ENCODE measurements at places on chromosomes 5 and 9.

DNA sequence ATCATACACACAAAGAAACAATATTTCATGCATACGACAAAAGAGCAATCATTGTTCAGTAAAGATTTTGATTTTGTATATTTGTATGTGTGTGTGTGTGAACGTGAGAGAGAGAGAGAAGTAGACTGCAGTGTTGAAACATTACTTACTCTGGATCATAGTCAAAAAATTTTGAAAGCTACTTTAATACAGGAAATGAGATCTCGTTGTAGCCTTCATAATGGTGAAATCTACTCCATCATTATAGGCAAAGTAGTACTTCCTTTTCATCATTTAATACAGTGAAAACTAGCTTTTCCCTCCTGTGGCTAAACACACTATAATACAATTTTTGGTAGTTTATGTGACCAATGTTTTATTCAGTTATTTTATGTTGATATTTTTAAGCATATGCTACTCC is 1427.7 kb upstream of the C9orf72 start:
- no peak for DNase-seq

- no peak for DNase-seq
Measured at GRCh38 chr5:139579-140442, 47.8 kb downstream of the PLEKHG4B start.

DNA sequence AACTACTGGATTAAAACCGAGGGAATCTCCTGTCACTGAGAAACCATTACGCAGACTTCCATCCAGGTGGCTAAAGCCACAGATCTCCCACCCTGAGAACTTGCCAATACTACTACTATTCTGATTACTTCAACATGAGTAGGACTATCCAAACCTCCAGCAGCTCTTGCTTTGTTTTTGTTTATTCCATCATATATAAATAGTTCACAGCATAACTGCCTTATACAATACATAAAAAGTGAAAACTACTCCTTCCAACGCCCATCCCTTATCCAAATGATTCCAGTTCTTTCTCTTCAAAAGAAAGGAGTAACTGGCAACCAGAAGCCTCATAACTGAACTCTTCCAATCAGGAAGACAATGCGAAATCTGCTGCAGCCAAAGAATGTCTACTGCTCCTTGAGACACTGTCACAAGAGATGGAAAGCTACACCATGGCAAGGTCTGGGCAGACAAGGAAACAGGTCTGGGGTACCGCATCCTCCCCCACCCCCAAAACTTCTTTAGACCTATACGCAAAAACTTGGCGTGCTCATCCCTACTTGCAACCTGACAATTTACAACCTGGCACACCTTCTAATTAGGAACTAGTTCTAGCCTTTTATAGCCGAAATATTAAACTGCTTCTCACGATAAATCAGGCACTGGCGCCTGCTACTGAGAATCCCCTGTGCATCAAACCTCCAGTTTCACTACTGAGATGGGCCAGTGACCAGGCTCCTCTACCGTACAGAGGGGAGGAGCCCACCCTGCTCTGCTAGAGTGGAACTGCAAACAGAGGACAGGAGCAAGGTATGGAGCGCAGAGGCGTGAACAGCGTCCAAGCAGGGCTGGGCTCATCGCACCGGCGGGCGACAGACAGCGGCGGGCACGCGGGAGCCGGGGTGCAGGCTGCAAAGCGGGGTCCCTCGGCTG is 986 bp downstream of the PLPP1 start:
- no peak for DNase-seq

GRCh38 chr5:161481922-161482321 is 64.6 kb downstream of the GABRB2 start:
- no peak for DNase-seq

DNA sequence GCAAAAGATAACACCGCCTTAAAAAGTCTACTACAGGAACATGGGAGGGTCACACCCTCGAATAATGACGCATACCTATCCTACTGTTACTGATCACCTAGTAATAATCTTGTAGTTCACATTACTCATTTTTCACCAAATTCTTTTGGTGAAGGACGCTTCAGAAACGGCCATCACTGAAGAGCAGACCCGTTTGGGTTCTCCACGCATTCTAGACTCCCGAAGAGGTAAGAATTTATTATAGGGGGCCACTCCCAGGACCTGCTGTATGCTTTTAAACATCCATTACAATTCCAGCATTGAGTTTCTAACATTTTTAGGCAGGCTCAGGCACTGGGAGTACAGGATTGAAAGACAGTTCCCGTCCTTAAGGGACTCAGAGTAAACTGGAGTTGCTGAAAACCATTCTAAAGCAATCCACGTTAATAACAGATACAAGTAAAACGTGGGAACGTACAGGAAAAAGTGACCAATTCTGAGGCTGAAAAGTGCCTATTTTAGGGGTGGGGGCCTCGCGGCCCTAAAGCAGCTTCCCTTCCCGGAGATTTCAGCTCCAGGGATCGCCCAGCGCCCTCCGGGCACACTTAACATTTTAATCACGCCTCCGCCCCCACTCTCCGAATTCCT is at the start of gene FER:
TSS of gene FER (plus strand) at position 124 of the 627 bp plus-strand sequence. CDS start 50,286 bp downstream, outside the sequence.
- no peak for DNase-seq

DNA sequence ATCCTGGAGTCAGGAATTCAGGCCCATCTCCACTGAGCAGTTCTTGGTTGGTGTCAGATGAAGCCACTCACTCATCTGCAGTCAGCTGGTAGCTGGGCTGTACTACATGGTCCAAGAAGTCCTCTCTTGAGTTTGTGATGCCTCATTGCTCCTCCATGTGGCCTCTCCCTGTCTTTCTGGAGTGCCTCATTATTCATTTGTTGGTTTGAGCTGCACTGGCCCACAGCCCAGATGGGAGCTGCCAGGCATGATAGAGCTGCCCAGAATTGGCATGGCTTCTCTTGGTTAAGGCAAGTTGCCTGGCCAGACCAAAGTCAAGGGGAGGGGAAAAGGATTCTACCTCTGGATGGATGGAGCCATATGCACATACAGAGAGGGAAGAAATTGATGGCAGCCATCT is 8.0 kb downstream of the PTCD2 start:
- DNase-seq: no peak

DNA sequence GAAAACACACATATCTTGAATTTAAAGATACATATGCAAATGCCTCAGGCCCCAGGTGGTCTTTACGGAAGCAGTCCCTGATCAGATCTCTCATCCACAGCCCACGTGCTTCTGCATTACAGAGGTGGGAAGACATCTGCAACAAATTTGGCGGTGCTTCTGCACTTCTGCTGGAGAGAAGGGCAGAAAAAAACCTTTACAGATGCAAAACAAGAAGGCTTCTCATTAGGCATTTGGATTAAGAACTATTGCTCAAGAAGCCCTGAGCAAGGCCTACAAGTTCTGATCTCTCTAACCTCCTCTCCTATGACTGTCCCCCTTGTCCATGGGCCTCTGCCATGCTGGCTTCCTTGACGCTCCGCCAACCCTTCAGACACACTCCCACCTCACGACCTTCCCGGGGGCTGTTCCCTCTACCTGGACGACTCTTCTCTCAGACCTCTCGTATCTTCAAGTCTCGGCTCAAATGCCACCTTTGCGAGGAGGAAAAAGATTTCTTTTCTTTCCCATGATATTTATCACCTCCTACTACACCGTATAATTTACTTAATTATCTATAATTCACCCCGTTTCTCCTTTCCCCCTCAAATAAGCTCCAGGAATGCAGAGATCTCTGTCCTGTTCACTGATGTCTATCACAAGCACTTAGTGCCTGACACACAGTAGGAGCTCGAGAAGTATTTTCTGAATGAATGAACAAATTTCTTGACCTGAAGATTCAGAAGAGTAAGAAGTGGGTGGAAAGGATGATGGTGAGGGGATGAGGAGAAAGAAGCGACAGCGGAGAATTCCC is 1.1 kb downstream of the MTMR12 start:
- no peak for DNase-seq

GRCh38 chr9:112013266-112013665 is 116.7 kb downstream of the UGCG start:
- DNase-seq: no peak

GRCh38 chr9:115373000-115373709 is 255.2 kb upstream of the TNC start:
- DNase-seq: no peak

GRCh38 chr5:10320793-10321192 is 13.1 kb upstream of the CMBL start:
- no peak for DNase-seq

DNA sequence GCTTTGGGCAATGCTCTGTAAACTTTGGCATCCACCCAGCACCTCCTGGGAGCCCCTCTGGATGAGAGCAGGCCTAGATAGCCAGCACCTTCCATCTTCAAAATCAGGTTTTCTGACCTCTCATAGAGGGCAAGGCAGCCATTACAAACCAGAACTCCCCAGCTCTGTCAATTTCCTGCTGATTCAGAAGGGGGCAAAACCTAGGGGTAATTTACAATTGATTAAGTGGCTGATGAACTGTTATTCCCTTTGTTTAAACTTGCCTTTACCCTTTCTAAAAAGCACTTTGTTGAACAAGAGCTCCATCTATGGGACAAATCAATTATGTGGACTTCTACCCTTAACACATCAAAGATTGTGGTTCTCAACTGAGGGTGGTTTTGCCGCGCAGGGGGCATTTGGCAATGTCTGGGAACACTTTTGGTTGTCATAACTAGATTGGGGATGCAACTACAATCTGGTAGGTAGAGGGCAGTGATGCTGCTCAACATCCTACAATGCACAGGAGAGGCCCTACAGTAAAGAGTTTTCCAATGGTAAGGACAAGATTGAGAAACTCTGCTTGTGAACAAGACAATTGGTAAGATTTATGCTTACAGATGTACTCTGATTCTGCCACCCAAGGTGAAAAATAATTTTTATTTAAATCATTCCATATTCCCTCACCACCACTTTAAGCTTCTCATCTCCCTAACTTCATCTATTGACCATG is 184.1 kb downstream of the MARCHF11 start:
- DNase-seq: no peak

GRCh38 chr5:129241755-129242154 is 147.2 kb downstream of the ISOC1 start:
- no peak for DNase-seq

- no peak for DNase-seq
Measured at GRCh38 chr9:102506406-102506805, 488.7 kb upstream of the CYLC2 start.

DNA sequence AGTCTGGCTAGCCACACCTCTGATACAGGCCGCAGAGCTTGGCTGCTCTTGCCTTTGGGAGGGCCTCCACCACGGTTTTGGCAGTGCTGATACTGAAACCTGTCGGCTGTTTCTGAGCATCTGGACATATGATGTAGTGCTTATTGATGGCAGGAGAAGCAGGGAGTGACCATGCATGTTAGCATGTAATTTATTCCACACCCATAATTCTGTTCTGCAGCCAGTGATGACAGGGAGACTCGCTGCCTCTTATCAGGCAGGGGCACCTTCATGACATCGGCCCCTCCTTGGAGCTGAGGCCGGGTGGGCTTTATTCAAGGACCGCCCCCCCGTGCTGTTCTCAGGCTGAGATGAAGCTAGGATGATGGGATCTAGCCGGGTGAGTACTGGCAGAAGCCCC is 49.0 kb downstream of the OLFM1 start:
- no peak for DNase-seq

DNA sequence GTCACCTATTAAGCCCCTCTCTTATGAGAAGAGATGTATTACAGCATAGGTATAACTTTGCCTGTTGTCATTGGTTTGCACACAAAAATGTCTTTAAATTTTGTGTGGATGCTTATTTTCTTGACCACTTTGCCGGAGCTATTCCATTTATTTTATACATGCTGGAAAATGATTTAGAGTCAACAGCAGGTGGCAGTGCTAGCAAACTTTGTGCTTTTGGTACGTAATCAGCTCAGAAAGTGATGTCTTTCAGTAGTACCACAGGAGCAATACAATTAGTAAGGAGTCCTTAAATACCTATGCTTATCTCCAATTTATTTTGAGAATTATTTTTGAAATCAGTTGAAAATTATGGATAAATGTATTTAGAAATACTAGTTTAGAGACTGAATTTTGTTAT is 19.8 kb upstream of the NUDT12 start:
- DNase-seq: no peak

DNA sequence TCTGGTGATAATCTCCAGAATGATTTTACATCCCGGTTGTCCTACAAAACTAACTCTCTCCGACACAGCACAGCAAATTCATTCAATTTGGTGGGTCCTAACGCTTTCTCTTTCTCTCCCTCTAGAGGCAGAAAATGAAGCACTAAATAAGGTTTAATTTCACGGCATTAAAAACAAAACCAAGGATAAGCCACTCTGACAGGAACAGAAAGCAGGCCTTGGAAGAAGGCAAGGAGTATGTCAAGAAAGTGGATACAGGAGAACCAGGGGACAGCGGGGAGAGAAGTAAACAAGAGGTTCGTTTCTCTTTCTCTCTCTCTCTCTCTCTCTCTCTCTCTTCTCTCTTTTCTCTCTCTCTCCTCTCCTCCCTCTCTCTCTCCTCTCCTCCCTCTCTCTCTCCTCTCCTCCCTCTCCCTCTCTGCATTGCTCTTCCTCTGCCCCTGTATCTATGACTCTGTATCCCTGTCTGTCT is 49.8 kb downstream of the EBF1 start:
- no peak for DNase-seq

DNA sequence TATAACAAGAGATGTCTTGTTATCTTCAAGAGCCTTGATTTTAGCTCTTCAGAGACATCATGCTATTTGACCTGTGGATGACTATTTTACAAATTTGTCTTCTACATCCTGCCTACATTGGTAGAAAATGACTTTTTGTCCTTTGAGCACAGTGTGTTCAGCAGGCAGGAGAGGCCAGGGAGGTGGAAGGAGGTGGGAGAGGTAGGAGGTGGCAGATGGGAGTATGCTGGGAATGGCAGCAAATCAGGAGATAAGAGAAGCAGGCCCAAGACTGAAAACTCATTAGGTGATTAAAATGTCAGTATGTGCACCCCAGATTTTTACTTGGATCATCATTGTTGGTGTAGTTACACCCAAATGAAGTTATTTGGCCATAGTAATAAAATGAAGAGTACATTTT is 44.1 kb downstream of the PTPN3 start:
- DNase-seq: no peak

- no peak for DNase-seq
Measured at GRCh38 chr9:14345354-14346230, 31.7 kb upstream of the NFIB start.

DNA sequence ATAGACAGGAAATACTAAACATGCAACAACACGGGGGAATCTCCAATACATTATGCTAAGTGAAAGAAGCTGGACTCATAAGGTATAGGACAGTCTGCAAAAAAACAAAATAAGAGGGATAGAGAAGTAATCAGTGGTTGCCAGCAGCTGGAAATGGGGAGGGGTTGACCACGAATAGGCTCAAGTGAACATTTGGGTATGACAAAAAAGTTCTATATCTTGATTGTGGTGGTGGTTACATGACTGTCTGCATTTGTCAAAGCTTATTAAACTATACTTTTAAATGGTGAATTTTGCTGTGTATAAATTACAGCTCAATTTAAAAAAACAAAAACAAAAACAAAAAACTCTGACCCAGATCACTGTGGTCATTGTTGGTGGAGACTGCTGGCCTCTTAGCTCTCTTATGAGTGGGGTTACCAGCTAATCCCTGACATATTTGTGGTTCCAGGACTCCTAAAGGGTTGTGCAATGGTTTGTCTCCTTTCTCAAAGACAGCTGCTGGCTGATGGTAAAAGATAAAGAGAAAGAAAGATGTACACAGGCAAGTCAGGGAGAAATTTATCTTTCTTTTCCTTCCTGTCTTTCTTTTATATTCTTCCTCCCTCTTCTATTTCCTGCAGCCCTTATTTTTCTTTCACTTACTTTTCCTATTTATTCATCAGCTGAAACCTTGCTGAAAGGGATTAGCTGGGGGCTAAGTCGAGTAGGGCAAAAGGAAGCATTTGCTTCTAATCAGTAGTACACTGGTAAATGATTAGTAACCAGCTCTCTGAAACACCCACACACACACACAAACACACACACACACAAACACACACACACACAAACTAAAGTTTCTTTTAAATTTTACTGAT is 42.6 kb upstream of the APC start:
- no peak for DNase-seq
